Fibroblast of skin of back (primary cell): ENCODE measurements at places on chromosomes 1 and 21.

- no peak for DNase-seq
Observed at GRCh38 chr21:33648555-33648954, 6.3 kb downstream of the ITSN1 start.

- DNase-seq, result peak; percentile 33
Observed at GRCh38 chr1:75855010-75855409, 58.3 kb downstream of the MSH4 start.

- peak; percentile 46 for DNase-seq
Observed at GRCh38 chr1:97350241-97350640, 570.6 kb downstream of the DPYD start.

GRCh38 chr1:53502641-53503432 lies 43.6 kb downstream of the DMRTB1 start:
- DNase-seq, result peak; percentile 61

DNA sequence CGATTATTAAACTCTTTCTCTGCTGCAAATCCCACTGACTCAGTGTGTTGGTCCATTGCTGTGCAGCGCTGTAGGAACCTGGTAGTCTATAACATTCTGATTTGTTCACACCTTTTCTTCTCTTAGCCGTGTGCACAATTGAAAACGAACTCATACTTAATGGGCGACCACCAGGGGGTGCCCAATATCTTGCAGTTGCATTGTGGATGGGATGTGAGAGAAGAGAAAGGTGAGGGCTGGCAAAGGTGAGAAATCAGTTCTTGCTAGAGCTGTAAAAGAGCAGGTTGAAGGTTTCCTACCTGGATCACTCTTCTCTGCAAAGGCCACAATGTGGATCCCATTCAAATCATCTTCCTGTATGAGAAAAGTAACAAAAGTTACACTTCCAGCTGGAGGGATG lies 51.0 kb downstream of the CASQ2 start:
- DNase-seq, result peak; percentile 8

- DNase-seq, result peak; percentile 41
Observed at GRCh38 chr1:108892356-108893140, 15.8 kb downstream of the GPSM2 start.

GRCh38 chr1:211735208-211736170 lies 60.1 kb upstream of the NEK2 start:
- DNase-seq, result peak; percentile 95

DNA sequence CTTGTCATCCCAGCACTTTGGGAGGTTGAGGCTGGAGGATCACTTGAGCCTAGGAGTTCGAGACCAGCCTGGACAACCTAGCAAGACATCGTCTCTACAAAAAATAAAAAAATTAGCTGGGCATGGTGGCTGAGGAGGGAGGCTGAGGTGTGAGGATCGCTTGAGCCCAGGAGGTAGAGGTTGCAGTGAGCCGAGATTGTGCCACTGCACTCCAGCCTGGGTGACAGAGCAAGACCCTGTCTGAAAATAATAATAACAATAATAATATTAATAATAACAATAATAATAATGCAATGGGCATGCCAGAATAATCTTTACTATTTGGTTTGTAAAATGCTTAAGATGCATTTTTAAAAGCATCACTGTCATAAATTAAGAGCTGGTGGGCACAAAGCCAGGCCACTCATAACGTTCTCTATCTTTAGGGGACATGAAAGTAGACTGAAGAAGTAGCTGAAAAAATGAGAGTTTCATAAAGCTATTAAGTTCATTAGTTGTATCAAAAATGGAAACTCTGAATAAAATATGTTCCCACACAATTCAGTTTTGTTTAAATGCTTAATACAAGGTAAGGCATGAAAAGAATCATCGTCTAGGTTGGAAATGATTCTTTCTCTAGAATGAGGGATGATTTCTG lies 51.6 kb upstream of the ITPKB start:
- no peak for DNase-seq

DNA sequence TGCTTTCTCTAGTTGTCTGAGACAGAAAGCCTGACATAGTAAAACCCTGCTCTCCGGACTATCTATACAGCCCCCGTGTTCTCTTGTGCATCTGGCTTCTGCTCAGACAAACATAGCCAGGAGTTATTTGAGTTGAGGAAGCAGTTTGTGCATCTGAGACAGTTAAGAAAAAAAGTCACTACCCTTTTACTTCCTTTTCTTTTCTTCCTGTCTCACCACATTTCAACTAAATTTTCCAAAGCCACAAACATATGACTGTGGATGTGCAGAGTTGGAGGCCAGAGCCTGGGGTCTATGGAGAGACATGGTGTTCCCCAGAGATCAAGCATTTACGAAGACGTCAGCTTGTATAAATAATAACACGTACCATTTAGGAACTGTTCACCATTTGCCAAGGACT lies 158.5 kb upstream of the FGGY start:
- no peak for DNase-seq

DNA sequence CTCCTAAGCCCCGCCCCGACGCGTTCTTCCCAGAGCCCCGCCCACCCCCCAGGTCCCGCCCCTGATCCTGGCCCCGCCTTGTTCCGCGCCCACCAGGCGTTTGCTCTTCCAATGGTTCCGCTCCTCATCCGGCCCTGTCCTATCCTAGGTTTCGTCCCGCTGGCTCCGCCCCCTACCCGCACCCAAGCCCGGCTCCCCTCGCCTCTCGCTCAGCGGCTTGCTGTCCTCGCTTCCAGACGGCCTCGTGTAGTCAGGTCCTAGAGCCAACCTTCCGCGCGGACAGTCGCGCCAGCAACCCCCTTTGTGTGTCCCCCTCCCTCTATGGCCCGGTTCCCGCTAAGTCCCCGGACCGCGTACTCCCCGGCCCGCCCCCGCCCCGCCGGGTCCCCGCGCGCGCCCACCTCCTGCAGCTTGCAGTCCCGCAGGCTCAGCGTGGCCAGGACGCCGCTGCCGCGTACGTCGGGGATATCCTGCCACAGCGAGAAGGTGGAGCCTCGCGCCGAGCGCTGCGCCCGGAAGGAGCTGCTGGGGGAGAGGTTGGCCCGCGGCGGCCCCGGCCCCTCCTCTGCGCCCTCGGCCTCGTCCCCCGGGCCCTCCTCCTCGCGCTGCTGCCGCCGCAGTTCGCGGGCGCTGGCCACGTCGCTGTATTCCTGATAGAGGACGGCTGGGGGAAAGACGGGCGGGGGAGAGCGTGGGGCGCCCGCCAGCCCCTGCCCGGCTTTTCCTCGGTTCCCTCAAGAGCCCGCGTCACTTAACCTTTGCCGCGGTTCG lies 5.7 kb downstream of the ARHGEF19 start:
- DNase-seq, result peak; percentile 98

DNA sequence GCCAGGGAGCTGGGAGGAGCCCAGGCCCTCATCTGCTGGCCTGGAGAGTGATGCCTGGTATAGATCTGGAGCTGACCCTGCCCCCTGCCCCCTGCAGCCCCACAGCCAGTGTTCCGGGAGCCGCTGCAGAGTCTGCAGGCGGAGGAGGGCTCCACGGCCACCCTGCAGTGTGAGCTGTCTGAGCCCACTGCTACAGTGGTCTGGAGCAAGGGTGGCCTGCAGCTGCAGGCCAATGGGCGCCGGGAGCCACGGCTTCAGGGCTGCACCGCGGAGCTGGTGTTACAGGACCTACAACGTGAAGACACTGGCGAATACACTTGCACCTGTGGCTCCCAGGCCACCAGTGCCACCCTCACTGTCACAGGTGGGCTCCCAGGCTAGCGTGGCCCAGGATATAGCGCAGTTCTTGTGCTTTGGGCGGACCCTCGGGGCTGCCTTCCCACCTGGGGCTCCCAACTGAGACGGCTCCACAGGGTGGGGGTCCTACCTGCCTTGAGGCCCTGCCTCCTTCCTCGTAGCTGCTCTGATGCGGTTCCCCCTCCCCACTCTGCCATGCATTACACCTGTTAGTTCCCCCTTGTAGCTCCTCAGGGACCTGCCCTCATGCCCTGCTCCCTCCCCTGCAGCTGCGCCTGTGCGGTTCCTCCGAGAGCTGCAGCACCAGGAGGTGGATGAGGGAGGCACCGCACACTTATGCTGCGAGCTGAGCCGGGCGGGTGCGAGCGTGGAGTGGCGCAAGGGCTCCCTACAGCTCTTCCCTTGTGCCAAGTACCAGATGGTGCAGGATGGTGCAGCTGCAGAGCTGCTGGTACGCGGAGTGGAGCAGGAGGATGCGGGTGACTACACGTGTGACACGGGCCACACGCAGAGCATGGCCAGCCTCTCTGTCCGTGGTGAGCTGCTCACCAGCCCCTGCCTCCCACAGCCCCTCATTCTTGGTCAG lies 98.7 kb downstream of the OBSCN start:
- DNase-seq, result no peak

- no peak for DNase-seq
Observed at GRCh38 chr1:208724079-208724478, 479.9 kb upstream of the PLXNA2 start.

DNA sequence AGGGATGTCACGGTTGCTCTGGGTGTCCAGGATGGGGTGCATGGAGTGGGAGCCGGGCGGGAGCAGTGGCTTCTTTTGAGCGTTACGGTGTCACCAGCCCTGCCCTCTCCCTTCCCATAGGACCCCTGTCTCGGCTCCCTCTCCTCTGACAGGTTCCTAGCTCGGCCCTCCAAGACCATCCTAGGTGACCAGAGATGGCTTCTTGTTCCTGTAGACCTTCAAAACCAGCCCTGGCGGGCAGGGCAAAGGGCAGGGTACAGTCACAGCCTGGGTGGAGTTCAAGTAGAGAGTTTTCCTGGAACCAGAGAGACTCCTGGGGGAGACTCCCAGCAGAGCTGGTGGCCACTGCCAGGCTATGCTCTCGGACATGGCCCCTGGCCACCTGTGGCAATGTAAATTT lies 345.6 kb upstream of the AJAP1 start:
- DNase-seq, result no peak

- no peak for DNase-seq
Observed at GRCh38 chr1:198751741-198752140, 112.9 kb downstream of the PTPRC start.

DNA sequence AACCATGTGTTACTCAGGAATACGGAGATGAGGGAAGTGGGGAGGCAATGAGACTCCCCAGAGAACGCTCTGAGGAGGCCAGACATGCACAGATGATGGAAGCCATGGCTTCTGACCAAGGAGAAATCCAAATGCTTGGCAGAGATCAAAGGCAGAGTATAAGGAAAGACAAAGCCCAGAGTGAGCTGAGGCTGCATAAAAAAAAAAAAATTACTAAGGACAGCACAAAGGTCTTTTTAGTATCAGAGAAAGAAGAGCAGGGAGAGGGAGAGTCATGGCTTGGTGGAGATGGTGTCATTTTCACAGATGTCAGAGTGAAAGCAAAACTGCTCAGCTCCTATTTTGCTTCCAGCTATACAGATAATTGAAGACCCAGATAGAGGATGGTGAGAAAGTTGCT lies 8.1 kb upstream of the NCF2 start:
- no peak for DNase-seq

DNA sequence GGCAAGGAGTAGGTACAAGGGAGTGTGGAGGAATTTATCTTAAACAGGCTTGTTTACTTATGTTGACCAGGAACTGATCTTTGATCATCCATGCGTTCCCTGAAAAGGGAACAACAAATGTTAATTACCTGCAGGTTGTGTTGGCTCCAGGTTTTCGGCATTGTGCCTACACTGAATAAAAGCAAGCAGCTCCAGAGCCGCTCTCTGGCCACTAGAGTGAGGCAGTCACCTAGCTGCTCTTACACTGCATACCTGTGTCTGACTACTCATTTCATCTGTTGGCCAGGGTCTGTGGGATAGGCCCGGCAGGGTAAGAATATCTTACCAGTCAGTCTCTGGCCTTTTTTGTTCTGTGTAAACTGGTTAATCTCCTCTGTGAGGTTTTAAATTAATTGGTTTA lies 183.6 kb downstream of the HFM1 start:
- no peak for DNase-seq

GRCh38 chr1:218401441-218401997 lies 56.4 kb downstream of the TGFB2 start:
- no peak for DNase-seq

GRCh38 chr1:14777516-14778506 lies 179.3 kb downstream of the KAZN start:
- DNase-seq, result no peak

- DNase-seq, result peak; percentile 33
Observed at GRCh38 chr1:6386371-6386949, 7.1 kb downstream of the ACOT7 start.

DNA sequence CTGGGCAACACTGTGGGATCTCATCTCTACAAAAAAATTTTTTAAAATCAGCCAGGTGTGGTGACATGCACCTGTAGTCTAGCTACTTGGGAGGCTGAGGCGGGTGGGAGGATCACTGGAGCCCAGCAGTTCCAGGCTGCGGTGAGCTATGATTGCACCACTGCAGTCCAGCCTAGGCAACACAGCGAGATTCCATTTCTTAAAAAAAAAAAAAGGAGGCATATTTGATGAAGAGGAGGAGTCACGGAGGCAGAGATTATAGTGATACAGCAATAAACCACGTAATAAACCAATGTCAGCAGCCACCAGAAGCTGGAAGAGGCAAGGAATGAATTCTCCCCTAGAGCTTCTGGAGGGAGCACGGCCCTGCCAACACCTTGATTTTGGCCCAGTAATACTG lies 4.0 kb downstream of the LIX1L start:
- no peak for DNase-seq
